ENCODE measurements at places on chromosomes 2 and 18. TPM values are rescaled to one million over a fixed set of nuclear protein-coding genes. Genes with fewer than 3 reads are reported as not detected.

The MEIS1 gene
- 4.0 TPM for total RNA-seq

The TGFA gene
- 1.6 TPM for total RNA-seq

The CIB4 gene
- total RNA-seq: not detected

The THSD7B gene
- total RNA-seq: 2.3 TPM

The EFEMP1 gene
- total RNA-seq: 2.4 TPM

The EHBP1 gene
- total RNA-seq: 50.1 TPM

The PROKR1 gene
- 2.9 TPM for total RNA-seq

The YPEL5 gene
- total RNA-seq: 91.0 TPM

DNA sequence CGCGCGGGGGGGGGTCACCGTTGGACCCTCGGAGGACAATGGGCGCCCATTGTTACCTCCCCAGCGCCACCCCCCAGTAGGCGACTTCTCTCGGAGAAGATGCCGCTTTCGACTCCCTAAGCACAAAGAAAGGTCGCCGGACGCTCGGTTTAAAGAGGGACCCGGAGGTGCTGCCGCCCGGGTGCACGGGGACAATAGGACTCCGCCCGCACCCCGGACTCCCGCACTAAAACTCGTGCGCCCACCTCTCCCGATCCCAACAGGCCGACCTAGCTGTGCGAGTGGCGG, 318 bp upstream of the CDC42EP3 start:
- H3K4me3 ChIP-seq: peak overlapping the region; percentile 85
- H3K4me1 ChIP-seq: peaks cover 5% of the 10 kb centered on the region
- H3K27me3 ChIP-seq: no peaks in the 10 kb centered on the region
- H3K36me3 ChIP-seq: peaks cover 32% of the 10 kb centered on the region
- DNase-seq: no peak

GRCh38 chr2:99261242-99261641, 5.8 kb upstream of the LYG2 start:
- H3K4me1 ChIP-seq: no peaks in the 10 kb centered on the region
- H3K4me3 ChIP-seq: no peak overlapping the region
- H3K27ac ChIP-seq: no peak overlapping the region
- H3K27me3 ChIP-seq: no peaks in the 10 kb centered on the region
- H3K36me3 ChIP-seq: no peaks in the 10 kb centered on the region

- H3K4me3 ChIP-seq: no peak overlapping the region
- no peak overlapping the region for H3K27ac ChIP-seq
- DNase-seq: no peak
- no peaks in the 10 kb centered on the region for H3K36me3 ChIP-seq
Measured at GRCh38 chr18:51150113-51150700, 47.3 kb downstream of the MEX3C start.

DNA sequence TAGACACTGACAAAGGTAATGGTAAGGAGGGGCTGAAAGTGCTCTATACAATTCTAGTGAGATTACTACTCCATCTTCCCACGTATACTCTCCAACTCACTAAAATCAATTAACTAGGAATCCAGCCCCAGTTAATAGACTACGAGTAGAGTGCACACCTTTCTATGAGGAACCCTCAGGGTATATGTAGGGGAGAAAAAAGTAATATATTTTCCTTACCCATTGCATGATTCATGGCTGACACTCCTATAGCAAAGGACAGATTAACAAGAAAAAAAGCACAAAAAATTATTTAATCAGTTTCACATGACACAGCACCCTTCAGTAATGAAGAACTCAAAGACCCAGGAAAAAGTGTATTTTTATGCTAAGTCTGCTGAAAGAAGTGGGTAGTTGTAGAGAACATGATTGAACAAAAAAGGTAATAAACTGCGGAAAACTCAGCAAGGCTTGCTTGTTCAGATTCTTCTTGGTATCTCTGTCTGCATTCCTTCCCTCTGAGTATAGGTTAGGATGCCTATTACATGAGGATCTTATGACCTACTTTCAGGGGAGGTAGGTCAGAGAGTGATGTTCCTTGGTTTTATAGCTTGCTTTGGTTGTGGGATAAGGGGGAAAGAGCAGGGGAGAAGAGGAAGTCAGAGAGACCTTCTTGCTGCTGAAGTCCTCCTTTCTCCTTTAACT, 342.0 kb upstream of the DLGAP1 start:
- H3K4me3 ChIP-seq: no peak overlapping the region
- H3K27ac ChIP-seq: no peak overlapping the region
- no peaks in the 10 kb centered on the region for H3K4me1 ChIP-seq
- DNase-seq: no peak
- no peaks in the 10 kb centered on the region for H3K36me3 ChIP-seq
- H3K27me3 ChIP-seq: peaks cover 10% of the 10 kb centered on the region

GRCh38 chr18:7072593-7072992, 45.0 kb downstream of the LAMA1 start:
- no peak overlapping the region for H3K4me3 ChIP-seq
- peaks cover 77% of the 10 kb centered on the region for H3K36me3 ChIP-seq
- H3K27ac ChIP-seq: no peak overlapping the region
- no peak for DNase-seq
- H3K4me1 ChIP-seq: peaks cover 18% of the 10 kb centered on the region
- H3K27me3 ChIP-seq: no peaks in the 10 kb centered on the region

- DNase-seq: no peak
- no peak overlapping the region for H3K4me3 ChIP-seq
- no peaks in the 10 kb centered on the region for H3K27me3 ChIP-seq
- no peaks in the 10 kb centered on the region for H3K36me3 ChIP-seq
- H3K4me1 ChIP-seq: no peaks in the 10 kb centered on the region
Measured at GRCh38 chr2:109000738-109001137, 11.7 kb upstream of the EDAR start.

GRCh38 chr18:44521668-44522022, 159.0 kb upstream of the SETBP1 start:
- H3K36me3 ChIP-seq: no peaks in the 10 kb centered on the region
- no peak for DNase-seq
- no peaks in the 10 kb centered on the region for H3K4me1 ChIP-seq

- peaks cover 27% of the 10 kb centered on the region for H3K27me3 ChIP-seq
- H3K27ac ChIP-seq: no peak overlapping the region
- H3K4me1 ChIP-seq: no peaks in the 10 kb centered on the region
- no peak for DNase-seq
- no peak overlapping the region for H3K4me3 ChIP-seq
Measured at GRCh38 chr2:232352511-232353091, 25.9 kb upstream of the ALPP start.

- H3K27ac ChIP-seq: no peak overlapping the region
- H3K4me1 ChIP-seq: no peaks in the 10 kb centered on the region
- DNase-seq: no peak
- no peaks in the 10 kb centered on the region for H3K36me3 ChIP-seq
Measured at GRCh38 chr2:236887531-236887930, 198.2 kb upstream of the COPS8 start.

GRCh38 chr2:233691443-233692433, 952 bp upstream of the UGT1A6 start:
- H3K36me3 ChIP-seq: no peaks in the 10 kb centered on the region
- H3K27me3 ChIP-seq: no peaks in the 10 kb centered on the region
- no peak overlapping the region for H3K4me3 ChIP-seq
- no peaks in the 10 kb centered on the region for H3K4me1 ChIP-seq
- DNase-seq: no peak

- DNase-seq: no peak
- no peak overlapping the region for H3K27ac ChIP-seq
- H3K36me3 ChIP-seq: no peaks in the 10 kb centered on the region
- no peaks in the 10 kb centered on the region for H3K4me1 ChIP-seq
Measured at GRCh38 chr2:54494087-54494486, 38.0 kb downstream of the SPTBN1 start.

- H3K36me3 ChIP-seq: no peaks in the 10 kb centered on the region
- no peak overlapping the region for H3K4me3 ChIP-seq
- DNase-seq: no peak
- no peak overlapping the region for H3K27ac ChIP-seq
- H3K4me1 ChIP-seq: no peaks in the 10 kb centered on the region
- no peaks in the 10 kb centered on the region for H3K27me3 ChIP-seq
Measured at GRCh38 chr18:13474907-13475545, 251.3 kb downstream of the FAM210A start.

DNA sequence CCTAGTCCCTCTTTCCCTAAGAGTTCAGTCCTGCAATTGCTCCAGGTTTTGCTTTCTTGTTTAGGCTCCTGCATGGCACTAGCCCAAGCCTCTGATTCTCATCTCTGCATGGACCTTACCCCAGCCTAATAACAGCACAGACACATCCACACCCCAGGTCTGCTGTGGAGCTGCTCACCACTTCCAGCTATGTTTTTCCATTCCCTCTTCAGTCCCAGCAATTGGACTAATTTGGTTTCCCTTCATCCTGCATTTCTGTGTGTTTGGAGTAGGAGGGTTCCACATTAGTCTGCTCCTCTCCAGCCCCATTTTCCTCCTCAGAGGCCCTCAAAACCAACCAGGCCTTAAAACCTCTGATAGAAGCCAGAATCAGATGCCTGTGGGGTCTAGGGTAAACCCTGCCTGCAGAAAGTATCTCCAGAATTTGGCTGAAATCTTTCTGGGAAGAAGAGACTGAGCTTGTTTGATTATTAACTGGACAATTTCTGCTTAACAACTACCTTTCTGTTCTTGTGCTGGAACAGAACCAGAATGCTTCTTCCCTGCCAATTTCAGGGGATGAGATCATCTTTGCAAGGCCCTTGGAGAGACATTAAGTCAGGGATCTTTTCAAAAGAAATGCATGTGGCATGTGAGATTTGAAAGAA, 95.9 kb downstream of the GFPT1 start:
- no peaks in the 10 kb centered on the region for H3K27me3 ChIP-seq
- H3K4me1 ChIP-seq: no peaks in the 10 kb centered on the region
- DNase-seq: no peak
- H3K36me3 ChIP-seq: no peaks in the 10 kb centered on the region
- H3K27ac ChIP-seq: no peak overlapping the region

DNA sequence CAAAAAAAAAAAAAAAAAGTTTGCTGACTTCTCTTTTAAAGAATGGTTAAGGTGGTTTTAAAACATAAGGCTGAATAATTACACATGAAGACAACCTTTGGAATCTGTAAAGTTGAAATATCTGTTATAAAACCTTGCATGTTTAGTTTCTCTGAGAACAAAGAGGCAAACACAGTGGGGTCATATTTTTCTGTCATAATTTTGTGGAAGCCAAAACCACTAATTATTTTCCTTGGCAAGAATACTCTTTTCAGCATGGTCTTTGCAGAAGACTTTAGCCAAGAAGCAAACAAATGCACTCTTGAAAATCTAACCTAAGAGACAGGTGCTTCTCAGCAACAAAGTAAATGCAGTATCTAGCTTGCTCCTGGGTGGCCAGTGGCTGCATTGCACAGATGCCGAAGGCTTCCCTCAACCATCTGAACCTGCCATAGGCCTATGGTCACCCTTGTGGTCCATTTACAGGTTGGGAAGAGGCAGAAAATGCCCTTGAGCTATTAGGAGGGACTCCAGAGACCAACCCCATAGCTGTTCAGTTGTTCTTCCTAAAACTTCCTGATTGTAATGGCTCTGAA, 44.8 kb downstream of the ZAP70 start:
- H3K4me3 ChIP-seq: no peak overlapping the region
- H3K27me3 ChIP-seq: no peaks in the 10 kb centered on the region
- peaks cover 23% of the 10 kb centered on the region for H3K4me1 ChIP-seq

DNA sequence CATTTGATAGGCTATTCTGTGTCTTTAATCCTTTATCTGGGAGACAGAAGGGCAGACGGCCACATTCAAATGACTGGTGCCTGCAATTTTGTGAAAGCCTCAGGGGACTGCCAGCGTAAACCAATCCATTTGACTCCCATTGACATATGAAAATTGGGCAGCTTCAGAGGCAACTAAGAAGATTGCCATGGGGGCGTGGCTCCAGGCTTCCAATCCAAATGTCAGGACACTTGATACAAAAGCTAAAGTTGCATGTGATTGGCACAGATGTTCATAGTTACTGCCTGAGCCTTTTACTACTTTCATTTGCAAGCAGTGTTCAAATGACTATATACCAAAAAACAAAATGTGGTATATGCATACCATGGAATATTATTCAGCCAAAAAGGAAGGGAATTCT, 42.0 kb downstream of the SPC25 start:
- DNase-seq: peak; percentile 52
- H3K27ac ChIP-seq: no peak overlapping the region
- H3K36me3 ChIP-seq: no peaks in the 10 kb centered on the region
- no peaks in the 10 kb centered on the region for H3K4me1 ChIP-seq
- H3K4me3 ChIP-seq: no peak overlapping the region

- no peak overlapping the region for H3K27ac ChIP-seq
- H3K4me1 ChIP-seq: no peaks in the 10 kb centered on the region
- DNase-seq: peak; percentile 63
- H3K4me3 ChIP-seq: no peak overlapping the region
- no peaks in the 10 kb centered on the region for H3K36me3 ChIP-seq
Measured at GRCh38 chr2:181275643-181276070, 181.5 kb upstream of the ITGA4 start.

DNA sequence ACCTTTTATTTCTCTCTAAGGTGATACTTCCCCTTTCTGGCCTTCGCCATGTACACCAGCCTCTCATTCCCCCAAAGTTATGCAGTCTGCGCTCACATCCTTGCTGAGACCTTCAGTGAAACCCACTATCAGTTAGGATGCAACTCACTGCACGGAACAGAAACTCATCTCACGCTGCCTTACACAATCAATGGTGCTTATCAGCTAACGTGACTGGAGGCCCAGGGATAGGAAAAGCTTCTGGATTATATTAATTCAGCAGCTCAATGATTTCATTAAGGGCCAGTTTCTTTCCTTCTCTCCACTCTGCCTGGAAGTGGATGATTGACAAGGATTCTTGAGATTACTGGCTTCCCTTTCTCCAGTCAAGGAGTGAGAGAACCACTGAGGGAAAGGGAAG, 44.8 kb downstream of the CDH2 start:
- no peak overlapping the region for H3K27ac ChIP-seq
- peaks cover 80% of the 10 kb centered on the region for H3K36me3 ChIP-seq
- peaks cover 51% of the 10 kb centered on the region for H3K4me1 ChIP-seq

DNA sequence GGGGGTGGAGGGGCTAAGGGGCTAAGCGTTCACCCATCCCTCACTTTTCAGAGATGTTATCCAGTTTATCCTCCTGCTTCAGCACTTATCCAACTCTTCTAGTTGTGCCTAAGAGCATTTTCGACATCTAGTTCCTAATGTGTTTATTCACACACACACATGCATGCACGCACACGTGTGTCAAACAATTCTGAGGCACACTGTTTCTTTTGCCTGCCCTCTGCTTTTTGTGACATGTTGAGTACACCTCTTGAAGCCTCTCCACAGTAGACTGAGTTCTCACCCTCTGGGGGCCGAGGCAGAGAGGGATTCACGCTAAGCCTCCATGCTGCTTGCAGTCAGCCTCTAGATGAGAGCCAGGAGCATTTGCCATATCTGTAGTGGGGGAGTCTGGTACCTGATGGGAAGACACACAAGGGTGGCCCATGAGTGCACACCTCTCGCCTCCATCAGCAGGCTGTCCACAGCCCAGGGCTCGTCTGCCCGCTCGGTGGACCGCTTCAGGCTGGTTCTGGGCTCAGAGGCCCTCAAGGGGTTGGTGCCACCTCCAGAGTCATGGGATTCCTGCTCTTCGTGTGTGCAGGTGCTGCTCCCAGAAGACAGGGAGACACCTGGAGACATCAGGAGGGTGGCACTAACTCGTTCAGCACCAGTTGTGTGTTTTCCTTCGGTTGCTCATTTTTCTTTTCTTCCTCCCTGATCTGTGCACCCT, 11.9 kb downstream of the TWIST2 start:
- no peaks in the 10 kb centered on the region for H3K36me3 ChIP-seq
- peaks cover 9% of the 10 kb centered on the region for H3K4me1 ChIP-seq
- DNase-seq: peak; percentile 35
- peaks cover 6% of the 10 kb centered on the region for H3K27me3 ChIP-seq
- H3K27ac ChIP-seq: no peak overlapping the region
